ENCODE measurements at places on chromosomes 7 and 10. TPM values are rescaled to one million over a fixed set of nuclear protein-coding genes. Genes with fewer than 3 reads are reported as not detected.

The TCF7L2 gene
- 52.4 TPM for total RNA-seq

The LIPF gene
- not detected for total RNA-seq

The C10orf53 gene
- total RNA-seq = not detected

The CHST3 gene
- 42.9 TPM for total RNA-seq

The TWIST1 gene
- 5.7 TPM for total RNA-seq

The CCT6A gene
- 180 TPM for total RNA-seq

The PDCD11 gene
- 62.3 TPM for total RNA-seq

The TRPV6 gene
- total RNA-seq = 0.46 TPM

The TNKS2 gene
- 55.8 TPM for total RNA-seq

Measured in astrocyte (in vitro differentiated cells and primary cell).